ENCODE measurements at places on chromosomes 3 and 15.

DNA sequence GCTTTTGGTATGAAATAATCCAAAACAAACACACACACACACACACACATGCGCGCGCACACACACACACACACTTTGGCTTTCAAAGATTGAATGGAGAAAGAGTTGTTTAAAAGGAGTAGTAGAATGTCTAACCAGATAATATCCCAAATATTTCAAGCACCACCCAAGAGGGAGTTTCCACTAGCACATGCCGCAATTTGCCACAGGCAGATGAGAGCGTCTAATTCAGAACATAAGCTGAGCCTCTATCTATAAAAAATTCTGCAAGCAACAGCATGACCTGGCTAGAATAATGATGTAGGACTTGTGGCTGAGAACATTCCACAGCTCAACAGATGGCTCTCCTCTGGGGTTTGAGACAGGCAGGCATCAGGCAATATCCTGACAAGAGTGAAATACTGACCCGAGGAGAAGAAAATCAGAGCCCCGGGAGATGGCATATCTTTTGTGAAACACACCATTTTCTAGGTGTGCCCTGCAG lies 302.5 kb upstream of the GADL1 start:
- DNase-seq = no peak

- DNase-seq = no peak
These were observed 37.8 kb downstream of the IQGAP1 start for GRCh38 chr15:90425726-90426346.

GRCh38 chr3:122520861-122521260 lies 6.1 kb upstream of the KPNA1 start:
- no peak for DNase-seq

DNA sequence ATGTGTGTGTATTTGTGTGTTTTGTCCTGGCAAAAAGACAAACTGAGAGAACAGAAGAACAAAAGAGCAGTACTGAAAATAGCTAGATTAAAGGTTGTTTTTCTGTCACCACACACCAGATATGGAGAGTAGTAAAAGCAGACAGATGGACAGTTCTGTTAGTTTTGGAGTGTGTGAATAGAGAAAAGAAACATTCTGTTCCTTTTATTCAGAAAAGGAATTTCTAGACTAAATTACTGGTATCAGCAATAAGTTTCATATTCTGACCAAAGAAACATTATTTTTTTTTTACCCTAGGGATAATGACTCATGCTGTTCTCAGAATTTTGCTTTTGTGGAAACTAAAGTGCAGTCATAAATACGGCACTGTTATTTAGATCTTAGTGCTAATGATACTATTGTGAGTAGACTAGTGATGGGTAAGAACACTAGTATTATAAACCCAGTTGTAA lies 32.9 kb downstream of the PIK3CA start:
- DNase-seq = no peak

DNA sequence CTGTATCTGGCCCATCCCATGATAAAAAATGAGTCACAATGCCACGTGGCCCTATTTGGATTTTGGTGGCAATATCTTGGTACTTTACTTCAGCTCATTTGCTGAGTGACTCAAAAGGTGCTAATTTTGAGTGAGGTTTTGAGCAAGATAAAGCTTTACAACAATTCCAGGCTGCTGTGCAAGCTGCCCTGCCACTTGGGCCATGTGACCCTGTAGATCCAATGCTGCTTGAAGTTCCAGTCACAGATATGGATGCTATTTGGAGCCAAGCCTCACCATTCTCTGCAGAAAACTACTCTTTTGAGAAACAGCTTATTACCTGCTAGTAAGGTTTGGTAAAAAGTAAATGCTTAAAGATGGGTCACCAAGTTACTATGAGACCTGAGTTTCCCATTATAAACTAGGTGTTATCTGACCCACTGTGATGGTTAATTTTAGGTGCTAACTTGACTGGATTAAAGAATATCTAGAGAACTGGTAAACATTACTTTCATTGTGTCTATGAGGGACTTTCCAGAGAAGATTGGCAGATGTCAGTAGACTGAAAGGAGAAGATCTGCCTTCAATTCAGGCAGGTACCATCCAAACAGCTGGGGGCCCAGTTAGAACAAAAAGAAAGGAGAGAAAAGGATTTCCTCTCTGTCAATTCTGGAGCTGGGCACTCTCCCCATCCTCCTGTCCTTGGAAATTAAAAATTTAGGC lies 1083.9 kb downstream of the DIPK2A start:
- DNase-seq = no peak

GRCh38 chr15:40332113-40332781 lies 8.5 kb downstream of the CCDC9B start:
- DNase-seq = no peak

GRCh38 chr15:89656116-89656815 lies 999 bp upstream of the KIF7 start:
- no peak for DNase-seq

GRCh38 chr3:53571264-53571663 lies 76.9 kb downstream of the CACNA1D start:
- DNase-seq = no peak

DNA sequence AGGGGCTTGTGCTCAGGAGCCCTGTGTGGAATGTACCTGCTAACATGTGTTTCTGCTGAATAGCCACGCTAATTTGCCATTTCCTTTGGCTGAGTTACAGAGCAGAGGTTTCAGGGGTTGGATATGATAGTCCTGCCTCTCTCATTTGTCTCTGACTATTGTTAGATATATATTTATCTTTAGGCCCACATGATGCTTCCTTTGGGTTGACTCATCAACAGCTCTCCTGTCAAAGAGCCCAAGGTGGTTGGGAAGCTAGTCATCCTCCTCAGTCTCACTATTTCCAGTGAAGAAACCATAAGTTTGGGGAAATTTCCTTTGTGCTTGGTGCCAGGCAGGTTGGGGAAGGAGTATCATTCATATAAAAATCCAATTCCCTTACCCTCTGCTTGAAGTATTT lies 1194.6 kb downstream of the ZPLD1 start:
- DNase-seq = no peak

DNA sequence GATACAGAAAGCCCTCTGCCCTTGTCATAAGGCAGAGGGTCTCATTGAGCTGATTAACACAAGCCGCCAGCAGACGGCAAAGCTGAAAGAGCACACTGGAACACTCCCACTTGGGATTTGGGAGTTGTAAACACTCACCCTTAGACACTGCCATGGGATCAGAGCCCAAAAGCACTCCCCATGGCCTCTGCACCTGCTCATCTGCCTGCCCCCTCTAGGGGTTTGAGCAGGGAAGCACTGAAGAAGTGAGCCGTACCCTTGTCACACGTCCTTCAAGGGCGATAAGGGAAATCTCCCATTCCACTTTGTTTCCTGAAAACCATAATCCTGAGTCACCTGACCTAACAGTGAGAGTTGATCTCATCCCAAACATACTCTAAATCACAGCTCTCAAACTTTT lies 14.7 kb downstream of the FSIP1 start:
- DNase-seq = no peak

DNA sequence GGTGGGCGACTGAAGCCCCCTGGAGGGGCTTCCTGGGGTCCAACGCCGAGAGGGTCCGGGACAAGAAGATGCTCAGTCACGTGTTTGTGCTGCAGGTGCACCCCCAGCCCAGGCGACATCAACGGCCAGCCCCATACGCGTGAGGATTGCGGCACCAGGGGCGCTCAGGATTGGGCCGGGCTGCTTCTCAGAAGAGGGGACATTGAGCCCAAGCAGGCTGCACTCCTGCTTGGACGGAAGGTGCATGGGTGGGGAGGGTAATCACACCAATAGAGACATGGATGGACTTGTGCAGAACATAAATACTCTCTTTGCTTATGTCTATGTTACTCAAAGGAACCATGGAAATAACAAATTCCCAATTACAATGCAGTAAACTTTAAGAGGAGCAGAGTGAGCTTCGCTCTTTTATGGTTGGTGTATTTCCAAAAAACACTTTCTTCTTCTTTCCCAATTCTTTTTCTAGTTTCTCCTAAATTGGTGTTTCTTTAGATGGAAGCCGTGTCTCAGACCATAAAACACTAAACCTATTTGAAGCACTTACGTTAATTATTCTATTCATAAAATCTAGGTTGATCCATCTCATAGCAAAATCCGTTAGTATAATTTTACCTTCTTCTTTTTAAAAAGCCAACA lies 182.7 kb downstream of the GOLGA6L6 start:
- no peak for DNase-seq

Data from stimulated activated CD8-positive, alpha-beta memory T cell treated with anti-CD3 and anti-CD28 coated beads, Interleukin-2, amount 100 ng/mL, for 1 hour (primary cell).